ENCODE measurements at places on chromosomes 7 and 10.

GRCh38 chr10:123236126-123236525 is 81.9 kb downstream of the BUB3 start:
- DNase-seq, result peak; percentile 33

DNA sequence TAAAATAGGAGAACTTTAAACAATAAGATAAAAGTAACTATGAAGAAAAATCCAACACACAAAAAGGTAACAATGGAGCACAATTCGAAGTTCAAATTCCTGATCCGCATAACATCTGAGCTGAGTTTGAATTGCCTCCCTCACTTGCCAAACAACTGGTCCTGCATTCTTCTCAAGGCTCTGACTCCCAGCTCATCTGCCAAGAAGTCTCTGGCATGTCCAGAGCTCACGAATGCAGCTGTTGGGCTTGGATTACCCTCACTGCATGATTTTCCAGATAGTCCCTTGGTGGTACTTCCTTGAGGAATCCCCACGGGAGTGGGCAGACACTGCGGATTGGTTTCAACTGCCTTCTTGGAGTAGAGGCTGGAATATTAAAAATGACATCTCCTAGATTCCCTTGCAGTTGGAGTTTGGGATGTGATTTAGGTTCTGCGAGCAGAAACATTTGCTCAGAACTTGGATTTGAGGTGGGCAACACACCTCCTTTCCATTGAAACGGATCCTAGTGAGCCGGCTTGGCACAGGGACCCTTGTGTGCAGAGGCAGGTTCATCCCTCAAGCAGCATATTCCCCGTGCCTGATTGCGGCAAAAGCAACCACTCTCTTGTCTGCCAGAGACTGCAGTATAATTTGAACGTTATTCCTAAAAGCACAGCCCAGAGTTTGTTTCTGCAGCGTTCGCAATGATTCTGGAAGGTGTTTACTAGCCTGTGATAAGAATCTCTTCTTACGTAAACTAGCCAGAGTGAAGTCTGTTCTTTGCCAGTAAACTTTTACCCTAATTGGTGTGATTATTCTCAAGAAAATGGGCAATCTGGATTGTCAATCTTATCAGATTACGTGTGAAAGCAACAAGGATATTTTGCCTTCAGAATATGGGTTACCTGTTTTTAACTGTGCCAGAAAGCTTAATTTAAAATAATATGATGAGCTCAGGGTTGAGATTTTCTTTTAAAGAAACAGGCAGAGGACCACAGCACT is 23.4 kb upstream of the PRKCQ start:
- DNase-seq, result no peak

DNA sequence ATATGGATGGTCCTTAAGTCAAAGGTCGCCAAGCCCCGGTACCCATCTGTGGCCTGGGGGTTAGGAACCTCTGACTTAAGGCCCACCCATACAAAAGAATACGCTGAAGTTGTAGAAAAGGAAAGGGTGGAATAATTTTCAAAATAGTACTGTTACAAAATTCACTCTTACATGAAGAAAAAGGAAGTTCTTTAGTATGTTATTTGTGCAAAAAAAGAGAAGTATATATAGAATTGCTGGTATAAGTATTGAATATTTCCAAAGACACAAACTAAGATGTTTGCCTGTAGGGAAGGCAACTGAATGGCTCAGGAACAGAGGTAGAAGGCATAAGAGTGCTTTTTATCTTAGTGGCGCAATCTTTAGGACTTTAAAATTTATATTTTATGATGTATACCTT is 78.7 kb downstream of the PRLHR start:
- no peak for DNase-seq

DNA sequence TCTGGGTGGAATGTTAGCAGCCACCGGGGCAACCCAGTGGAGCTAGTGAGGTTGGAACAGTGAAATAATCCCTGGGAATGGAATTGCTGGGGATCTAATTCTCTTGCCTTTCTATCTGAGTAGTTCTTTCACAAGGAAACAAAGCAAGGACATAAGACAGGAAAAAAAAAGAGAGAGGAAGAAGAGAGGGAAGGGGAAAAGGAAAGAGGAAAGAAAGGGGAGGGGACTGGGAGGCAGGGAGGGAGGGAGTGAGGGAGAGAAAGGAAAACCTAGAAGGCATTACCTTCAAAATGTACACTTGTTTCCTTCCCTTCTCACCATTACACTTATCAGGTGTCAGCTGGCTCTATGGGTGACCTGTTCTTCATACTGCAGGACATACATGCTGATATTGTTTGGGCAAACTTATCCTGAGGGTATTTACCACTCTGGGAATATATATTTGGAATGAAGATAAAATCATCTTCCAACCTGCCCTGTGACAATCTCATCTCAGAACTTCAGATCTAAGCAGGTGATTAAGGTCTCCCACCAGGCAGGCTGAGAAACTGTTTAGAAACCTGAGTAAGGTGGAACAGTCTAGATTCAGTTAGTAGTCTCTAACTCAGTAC is 50.0 kb upstream of the KCNIP2 start:
- DNase-seq, result no peak

DNA sequence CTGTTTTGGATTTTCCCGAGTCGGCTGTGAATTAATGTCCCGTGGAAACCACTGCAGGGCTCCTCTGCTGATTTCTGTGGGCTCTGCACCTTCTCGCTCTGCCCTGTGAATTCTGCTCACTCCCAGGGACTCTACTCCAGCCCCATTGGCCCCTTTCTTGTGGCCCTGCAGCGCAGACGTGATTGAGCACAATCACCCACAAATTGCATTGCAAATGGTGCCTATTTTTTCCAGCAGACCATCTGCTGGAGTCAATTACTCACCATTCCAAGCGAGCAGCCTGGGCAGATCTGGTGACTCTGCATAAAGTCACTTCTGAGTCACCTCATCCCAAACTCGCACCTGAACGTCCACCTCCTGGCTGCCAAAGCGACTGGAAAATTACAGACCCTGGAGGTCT is 235.8 kb downstream of the PAXIP1 start:
- DNase-seq, result no peak

DNA sequence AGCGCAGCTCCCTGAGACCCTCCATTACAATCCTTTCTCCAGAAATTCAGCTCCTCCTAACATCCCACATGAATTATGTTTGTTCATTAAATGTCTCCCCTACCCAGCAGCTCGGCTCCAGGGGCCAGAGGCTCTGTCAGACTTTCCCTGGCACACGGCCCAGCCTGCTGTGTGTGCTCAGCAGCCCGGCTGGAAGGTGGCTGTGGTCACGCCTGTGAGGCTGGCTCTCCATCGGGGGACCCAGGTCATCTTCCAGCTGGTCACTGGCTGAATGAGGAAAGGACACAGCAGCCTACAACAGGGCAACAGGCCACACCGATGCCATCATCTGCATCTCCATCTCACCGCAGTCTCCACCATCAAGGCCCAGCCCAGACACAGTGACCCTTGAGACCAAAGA is 219.8 kb downstream of the MAD1L1 start:
- peak; percentile 33 for DNase-seq

- no peak for DNase-seq
These were observed 16.8 kb upstream of the GPR15LG start for GRCh38 chr10:84156768-84157167.

- no peak for DNase-seq
These were observed 46.1 kb downstream of the PROSER2 start for GRCh38 chr10:11869219-11869618.

- peak; percentile 43 for DNase-seq
These were observed 36.2 kb upstream of the HECW1 start for GRCh38 chr7:43076189-43076605.

DNA sequence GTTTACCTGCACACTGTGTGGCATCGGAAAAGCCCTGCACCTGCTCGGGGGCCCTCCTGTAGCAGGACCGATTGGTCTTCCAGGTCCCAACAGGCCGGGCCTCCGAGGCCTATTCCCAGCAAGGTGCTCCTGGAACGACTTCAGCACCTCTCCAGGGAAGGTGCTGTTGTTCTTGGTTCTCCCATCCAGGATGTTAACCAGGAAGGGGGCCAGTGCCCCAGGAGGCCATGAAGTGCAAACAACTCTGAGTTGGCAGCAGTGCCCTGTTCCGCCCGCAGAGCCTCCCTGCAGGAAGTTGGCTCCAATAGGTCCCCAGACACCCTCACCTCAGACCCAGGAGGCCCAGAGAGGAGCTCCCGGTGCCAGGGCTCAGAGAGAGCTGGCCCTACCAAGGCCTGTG is 64.0 kb upstream of the DUSP5 start:
- DNase-seq, result no peak

- DNase-seq, result peak; percentile 30
These were observed 156.5 kb upstream of the CHST15 start for GRCh38 chr10:124249812-124250432.

All from A673 (cell line).